ENCODE measurements at places on chromosomes 16 and 17.

DNA sequence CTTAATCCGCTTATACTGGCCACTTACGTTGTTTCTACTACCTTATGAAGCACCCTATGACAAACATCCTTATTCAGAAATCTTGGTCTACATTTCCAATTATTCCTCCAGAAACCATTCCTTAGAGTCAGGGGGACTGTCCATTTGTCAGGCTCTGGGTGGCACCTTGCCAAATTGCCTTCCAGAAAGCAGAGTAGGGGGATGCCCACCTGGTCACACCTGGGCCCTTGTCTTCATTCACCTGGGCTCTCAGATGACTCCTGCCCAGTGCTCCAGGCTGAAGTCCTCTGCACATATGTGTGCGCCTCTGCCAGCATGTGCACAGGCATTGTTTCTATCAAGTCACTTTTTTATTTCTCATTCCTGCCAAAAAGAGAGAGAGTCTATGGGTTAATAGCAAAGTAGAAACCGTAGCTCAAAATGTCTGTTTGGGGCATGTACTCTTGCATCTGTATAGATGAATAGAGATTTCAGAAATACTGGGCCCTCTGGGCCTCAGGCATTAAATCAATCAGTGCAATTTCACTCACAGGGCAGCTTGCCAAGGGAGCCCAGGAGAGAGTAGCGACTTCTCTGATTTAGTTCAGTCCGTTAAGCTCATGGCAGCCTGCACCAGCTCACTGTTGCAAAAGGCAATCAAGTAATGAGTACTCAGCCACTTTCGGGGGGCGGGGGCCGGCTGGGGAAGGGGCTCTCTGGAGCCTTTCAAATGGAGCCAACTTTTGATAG lies 104.7 kb downstream of the SOCS1 start:
- DNase-seq = no peak

- no peak for DNase-seq
These were observed 160.7 kb downstream of the IRX5 start for GRCh38 chr16:55091213-55091870.

DNA sequence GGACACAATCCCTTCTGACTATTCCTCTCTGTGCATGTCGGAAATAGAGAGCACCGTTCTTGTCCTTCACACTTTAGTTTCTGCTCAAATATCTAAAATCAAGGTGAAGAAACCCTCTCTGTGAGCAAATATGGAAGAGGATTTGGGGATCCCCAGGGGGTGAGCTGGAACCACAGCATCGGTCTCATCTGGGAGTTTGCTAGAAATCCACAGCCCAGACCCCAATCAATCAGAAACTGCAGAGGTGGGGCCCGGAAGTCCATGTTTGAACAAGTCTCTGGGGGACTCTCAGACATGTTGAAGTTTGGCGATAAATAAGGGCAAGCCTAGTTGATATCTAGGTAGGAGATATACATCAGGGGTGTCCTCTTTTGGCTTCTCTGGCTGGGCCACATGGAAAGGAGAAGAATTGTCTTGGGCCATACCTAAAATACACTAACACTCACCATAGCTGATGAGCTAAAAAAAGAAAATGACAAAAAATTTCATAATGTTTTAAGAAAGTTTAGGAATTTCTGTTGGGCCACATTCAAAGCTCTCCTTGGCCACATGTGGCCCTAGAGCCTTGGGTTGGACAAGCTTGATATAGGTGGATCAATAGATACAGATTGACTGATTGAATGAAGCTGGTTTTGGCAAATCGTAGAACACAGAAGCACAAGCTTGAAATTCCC lies 168.0 kb upstream of the FOXF1 start:
- DNase-seq = no peak

- DNase-seq = no peak
These were observed 70.3 kb downstream of the NETO2 start for GRCh38 chr16:47073223-47074155.

GRCh38 chr16:10946308-10946707 lies 1.9 kb downstream of the CLEC16A start:
- no peak for DNase-seq

- DNase-seq = no peak
These were observed 1.4 kb downstream of the MVP start for GRCh38 chr16:29821643-29822115.

- DNase-seq = no peak
These were observed 10.6 kb downstream of the GPRC5B start for GRCh38 chr16:19874026-19874425.

DNA sequence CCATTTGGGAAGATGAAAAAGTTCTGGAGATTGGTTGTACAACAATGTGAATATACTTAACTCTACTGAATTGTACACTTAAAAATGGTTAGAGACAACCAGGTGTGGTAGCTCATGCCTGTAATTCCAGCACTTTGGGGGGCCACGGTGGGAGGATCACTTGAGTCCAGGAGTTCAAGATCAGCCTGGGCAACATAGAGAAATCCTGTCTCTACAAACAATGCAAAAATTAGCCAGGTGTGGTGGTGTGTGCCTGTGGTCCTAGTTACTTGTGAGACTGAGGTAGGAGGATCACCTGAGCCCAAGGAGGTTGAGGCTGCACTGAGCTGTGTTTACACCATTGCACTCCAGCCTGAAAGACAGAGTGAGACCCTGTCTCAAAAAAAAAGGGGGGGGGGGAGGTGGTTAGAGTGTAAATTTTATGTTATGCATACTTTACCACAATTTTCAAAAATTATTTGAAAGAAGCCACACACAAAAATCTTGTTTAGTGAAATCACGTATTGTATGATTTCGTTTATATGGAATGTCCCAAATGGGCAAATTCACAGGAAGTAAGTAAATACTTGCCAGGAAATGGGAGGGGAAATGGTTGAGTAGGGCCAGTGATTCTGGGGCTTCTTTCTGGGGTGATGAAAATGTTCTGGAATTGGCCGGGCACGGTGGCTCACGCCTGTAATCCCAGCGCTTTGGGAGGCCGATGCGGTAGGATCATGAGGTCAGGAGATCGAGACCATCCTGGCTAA lies 37.1 kb upstream of the AMZ2 start:
- no peak for DNase-seq

DNA sequence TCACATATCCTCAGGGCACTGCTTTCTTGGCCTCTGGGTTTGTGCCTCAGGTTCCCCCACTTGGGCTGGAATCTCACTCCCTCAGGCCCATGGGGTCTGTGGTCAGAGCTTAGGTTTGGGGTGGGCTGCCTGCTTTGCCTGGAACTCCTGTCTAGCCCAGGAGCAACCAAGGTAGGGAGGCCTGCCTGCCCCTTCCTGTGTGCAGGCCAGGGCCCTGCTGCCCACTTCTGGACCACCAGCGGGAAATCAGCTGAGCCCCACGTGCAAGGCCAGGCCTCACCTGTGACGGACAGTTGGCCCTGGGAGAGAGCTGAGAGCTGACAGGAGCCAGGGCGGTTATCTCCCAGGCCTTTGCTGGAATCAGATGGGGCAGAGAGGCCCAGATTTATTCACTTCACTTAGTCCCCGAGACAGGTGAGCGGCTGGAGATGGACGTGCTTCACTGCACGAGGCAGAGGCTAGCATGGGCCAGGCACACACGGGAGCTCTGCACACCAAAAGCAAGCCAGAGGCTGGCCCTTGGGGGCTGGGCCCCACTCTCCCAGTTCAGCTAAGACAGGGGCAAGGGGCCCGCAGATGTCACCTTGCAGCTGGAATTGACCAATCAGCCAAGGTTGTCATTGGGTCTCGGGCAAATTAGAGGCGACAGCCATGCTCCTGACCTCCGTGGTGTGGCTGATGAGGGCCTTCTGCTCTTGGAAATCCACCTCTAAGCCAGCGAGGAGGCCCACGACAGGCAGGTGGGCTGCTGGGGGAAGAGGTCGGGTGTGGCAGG lies 49.9 kb upstream of the DOC2B start:
- DNase-seq = no peak

DNA sequence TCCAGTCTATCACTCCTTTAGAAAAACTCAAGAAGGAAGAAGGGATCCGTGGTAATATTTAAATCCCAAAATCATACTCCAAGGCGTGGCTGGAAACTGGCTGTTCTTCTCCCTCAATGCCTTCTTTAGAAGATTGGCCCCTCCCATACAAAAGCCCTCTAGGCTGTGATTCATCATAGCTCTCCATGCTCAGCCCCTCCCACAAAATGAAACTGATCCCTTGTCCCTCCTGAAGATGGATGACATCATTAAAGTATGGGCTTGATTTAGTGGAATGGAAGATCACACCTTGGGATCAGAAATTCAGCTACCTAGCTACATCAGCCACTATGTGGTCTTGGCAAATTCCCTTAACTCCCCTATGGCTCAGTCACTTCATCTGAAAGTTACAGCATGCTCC lies 4.1 kb downstream of the GRIN2A start:
- no peak for DNase-seq

DNA sequence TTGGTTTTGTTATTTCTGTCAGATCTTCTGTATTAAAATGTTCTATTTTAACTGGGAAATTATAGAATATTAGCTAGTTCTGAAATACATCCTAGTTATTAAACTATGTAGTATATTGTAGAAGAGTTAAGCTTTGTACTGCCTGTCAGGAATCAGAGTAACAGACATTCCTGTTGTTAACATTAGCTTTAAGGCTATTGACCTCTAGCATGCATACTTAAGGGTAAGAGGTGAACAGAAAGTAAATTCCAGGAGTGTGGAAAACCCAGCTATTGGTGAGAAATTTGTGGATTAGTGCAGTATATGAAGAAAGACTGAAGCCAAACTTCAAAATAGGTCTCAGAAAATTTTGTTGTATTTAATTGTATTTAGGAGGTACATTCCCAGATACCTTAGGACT lies 111.3 kb downstream of the CHD9 start:
- no peak for DNase-seq

GRCh38 chr16:20404637-20405036 lies at the start of gene PDILT:
TSS of gene PDILT (minus strand) at chr16:20404737. CDS start at chr16:20399300, 5,437 bp downstream.
- DNase-seq = no peak

DNA sequence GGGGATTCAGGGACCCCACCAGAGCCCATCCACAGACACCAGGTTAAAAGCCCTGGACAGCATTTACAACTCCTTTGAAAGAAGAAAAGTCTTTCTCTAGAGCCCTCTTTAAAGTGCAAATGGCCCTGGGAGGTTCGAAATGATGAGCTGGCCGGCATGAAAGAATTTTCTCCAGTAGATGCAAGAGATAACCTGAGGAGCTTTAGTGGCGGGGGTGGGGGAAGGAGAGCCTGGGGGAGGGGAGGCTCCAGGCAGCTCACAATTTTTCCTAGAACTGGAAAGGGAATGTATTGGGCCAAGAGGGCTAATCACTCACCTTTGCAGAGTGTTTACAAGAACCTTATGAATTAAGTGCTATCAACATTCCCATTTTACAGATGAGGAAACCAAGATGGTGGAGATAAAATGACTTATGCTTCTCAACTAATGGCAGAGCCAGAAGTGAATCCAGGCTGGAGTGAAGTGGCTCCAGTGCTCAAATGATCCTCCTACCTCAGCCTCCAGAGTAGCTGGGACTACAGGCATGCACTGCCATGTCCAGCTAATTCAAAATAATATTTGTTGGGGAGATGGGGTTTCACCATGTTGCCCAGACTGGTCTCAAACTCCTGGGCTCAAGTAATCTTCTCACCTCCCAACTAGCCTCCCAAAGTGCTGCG lies 4.2 kb upstream of the CDH1 start:
- DNase-seq = no peak

DNA sequence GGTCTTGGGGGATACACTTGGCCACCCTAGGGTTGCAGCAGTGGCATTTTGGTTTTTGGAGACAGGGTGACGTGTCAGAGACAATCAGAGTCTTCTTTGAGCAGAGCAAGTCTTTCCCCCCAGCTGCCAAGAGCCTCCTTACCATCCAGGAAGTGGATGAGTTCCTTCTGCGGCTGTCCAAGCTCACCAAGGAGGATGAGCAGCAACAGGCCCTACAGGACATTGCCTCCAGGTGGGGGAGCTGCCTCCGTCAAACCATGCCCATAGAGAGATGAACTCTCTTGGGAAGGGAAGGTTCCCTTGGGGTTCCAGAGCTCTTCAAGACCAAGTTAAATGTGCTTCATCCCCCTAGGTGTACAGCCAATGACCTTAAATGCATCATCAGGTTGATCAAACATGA lies 11.3 kb downstream of the LIG3 start:
- no peak for DNase-seq

DNA sequence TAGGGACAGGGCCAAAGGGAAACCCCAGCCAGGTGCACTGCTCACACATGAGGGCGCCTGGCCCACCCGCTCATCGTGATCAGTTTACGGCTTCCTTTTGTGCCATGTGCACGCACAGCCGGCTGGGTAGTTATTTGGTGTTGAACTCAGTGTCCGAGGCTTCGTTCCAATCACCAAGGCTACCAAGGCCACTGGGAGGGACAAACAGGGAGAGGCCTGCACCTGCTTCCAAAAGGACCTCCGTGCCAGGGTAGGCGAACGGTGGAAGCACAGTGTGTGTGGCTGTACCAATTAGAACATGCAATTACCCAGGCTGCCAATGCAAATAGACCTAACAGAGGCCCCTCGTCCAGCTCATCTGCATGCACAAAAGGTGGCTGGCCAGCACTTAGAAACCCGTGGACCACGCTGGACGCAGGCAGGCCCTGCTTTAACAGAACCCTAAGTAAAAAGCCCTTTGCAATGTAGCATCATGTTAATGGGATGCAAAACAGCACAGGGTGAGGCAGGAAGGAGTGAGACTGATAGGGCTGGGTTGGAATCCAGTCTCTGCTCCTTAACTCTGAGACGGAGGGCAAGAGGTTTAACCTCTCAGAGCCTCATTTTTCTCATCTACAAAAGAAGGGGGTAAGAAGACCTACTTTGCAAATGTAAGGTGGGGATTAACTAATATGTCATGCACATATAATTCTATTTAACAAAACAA lies 204.0 kb downstream of the XYLT1 start:
- DNase-seq = no peak

- no peak for DNase-seq
These were observed 195.4 kb downstream of the KATNIP start for GRCh38 chr16:27745348-27745747.

GRCh38 chr17:43034894-43035293 lies 9.9 kb downstream of the RND2 start:
- DNase-seq = no peak

- no peak for DNase-seq
These were observed 204.4 kb downstream of the IRF8 start for GRCh38 chr16:86103320-86103719.

DNA sequence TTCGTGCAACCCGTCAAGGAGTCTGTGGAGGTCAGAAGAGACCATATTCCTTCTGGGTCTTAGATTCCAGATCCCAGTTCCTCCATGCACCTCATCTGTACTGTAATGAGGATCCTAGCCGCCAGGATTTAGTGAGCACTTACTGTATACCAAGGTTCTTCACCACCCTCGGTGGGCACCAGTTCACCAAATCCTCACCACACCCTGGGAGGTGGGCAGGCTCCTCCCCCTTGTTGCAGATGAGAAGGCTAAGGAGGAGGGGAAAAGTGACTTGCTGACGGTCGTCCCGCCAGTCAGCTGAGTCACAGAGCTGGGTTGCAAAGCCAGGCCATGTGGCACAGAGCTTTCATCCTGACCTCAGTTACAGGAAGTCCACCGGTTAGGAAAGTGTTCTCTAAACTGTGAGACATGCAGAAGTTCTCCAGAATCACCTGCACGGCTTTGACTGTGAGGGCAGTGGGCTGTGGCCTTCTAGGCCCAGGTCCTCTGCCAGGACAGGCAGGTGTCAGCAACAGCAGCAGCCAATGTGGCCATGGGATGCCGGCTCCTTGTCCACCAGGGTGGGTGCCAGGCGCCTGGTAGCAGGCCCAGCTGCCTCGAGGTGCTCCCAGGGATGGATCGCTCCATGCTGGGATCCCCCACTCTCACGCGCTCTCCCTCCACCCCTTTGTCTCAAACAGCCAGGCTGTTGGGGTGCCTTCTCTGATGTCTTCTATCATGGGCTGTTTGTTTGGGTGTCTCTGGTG lies 240.3 kb upstream of the GSE1 start:
- DNase-seq = peak; percentile 70

Data from hematopoietic multipotent progenitor cell treated with erythropoietin and hydrocortisone succinate and interleukin-3 and kit ligand, for 15 days (in vitro differentiated cells).